Activated CD4-positive, alpha-beta T cell treated with anti-CD3 and anti-CD28 coated beads, Interleukin-2, amount 50 U/mL, for 1 hour (primary cell): ENCODE measurements at places on chromosomes 12 and 14.
A peak's percentile ranks its signal among the peaks of the same experiment; 100 is the strongest.

- DNase-seq, result no peak
These were observed 397.1 kb downstream of the NOVA1 start for GRCh38 chr14:26200687-26201086.

DNA sequence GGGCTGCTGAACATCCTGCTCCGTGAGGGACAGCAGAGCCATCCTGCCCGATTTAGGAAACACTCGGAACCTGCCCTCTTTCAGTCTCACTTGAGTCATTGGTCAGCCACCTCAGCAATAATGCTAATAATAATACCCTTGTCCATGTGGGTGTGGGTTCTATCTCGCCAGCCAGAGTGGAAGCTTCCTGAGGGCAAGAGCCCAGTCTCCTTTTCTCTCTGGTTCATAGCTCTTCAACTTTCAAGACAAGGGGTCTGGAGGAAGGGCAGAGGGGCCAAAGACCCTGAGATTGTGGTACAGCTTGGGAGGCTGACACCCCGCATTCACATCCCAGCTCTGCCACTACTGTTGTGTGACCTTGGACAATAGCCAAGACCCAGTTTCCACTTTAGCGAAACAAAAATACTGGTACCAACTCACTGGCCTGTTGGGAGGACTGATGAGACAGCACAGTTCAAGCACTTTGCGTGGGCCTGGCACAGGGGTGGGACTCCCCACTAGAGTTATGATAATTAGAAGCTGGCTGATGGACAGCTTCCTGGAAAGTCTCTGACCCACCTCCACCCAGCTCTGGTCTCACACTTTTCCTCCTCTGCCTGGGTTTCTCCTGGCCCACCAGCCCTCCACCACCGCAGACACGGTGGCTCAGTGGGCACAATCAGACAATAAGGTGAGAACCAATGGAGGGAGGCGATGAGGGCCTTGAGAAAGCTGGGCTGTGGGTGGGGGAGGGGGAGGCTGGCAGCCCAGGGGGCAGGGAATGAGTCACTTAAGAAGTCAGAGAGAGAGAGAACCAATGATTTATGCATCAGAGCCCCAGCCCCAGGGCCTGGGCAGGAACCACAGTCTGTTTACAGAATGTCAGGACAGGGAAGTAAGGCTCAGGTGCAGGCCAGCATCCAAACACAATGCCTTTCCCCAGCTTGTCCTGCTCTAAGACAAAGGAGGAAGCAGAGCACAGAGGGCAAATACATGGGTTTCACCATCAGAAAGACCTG lies 9.6 kb downstream of the FAIM2 start:
- no peak for DNase-seq

- no peak for DNase-seq
These were observed 3.5 kb downstream of the CLEC9A start for GRCh38 chr12:10033783-10034545.

DNA sequence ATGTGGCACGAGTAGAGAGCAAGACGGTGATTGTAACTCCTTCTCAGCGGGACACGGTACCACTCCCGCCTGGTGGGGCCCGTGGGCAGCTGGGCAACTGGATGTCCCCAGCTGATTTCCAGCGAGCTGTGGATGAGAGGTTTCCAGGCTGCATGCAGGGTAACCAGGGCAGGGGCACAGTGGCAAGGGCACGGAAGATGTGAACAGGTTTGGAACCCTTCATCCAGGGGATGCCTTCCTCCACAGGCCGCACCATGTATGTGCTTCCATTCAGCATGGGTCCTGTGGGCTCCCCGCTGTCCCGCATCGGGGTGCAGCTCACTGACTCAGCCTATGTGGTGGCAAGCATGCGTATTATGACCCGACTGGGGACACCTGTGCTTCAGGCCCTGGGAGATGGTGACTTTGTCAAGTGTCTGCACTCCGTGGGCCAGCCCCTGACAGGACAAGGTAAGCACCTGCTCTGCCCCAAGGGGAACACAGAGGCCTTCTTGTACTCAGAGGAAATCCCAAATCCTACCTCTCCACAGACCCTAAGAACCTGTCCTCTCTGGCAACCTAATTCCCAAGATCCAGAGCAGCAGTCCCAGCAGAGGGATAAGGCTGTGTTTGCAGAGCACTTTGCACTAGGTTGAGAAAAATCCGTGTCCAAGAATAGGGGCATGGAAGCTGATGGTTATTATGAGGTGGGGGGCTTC lies 4.3 kb downstream of the PCK2 start:
- no peak for DNase-seq

GRCh38 chr12:26251600-26251999 lies 56.2 kb downstream of the SSPN start:
- DNase-seq, result no peak

- DNase-seq, result no peak
These were observed 45.6 kb downstream of the GPHB5 start for GRCh38 chr14:63273129-63273528.

GRCh38 chr12:131944601-131945251 lies 5.0 kb upstream of the EP400 start:
- DNase-seq, result no peak

GRCh38 chr14:76775695-76776427 lies 14.6 kb downstream of the VASH1 start:
- DNase-seq, result no peak

DNA sequence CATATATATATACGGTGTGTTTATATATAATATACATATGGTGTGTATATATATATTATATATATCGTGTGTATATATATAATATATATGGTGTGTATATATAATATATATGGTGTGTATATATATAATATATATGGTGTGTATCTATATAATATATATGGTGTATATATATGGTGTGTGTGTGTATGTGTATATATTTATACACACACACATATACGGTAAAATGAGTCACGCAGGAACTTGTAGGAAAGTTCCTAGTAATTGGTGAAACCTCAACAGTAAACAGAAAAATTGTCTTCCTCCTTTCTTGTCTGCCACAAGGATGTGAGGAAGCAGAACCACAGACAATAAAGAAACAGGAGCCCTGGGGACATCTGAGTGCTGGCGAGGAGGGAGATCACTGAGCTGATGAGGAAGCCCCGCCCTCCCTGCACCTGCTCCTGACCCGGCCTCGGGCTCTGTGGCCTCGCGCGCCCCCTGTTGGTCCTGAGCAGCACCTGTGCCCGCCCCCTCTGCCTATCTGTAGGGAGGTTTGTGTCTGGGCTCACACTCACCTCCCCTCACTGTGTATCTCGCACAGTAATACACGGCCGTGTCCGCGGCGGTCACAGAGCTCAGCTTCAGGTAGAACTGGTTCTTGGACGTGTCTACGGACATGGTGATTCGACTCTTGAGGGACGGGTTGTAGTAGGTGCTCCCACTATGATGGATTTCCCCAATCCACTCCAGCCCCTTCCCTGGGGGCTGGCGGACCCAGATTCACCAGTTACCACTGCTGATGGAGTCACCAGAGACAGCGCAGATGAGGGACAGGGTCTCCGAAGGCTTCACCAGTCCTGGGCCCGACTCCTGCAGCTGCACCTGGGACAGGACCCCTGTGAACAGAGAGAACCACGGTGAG lies 1079.4 kb downstream of the TMEM121 start:
- peak; percentile 83 for DNase-seq

DNA sequence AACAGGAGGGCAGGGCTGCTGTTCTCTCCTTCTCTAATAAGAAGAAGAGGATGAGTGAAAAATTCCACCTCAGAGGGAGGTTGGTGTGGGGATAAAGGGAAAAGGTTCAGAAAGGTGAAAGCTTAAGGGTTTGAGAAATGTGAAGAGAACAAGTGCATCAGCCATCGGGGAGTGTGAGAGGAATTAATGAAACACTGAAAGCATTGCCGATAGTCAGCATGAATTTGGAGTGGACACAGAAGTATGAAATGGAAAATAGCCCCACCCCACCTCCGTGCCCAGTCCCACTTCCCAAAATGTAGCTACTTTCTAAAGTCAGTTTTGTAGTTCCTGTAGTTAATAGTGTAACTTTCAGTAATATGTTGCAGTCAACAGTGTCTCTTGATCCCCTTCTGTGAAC lies 33.4 kb downstream of the DIP2B start:
- no peak for DNase-seq

DNA sequence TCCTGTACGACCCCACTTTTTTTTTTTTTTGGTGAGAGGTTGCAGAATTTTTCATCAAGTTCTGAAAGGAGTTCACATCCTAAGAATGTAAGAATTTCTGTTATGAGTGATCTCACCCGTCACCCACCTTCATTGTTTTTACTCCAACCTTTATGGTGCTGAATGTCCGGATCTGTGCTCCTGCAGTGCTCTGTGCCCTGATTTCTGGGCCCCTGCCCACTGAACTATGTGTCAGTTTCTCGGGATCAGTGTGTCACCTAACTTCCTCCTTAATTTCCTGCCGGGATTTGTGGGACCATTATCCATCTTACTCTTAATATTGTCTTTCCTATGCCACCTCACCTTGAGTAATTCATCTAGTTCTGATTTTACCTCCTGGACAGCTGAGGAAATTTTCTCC lies 11.6 kb downstream of the RASSF8 start:
- no peak for DNase-seq

DNA sequence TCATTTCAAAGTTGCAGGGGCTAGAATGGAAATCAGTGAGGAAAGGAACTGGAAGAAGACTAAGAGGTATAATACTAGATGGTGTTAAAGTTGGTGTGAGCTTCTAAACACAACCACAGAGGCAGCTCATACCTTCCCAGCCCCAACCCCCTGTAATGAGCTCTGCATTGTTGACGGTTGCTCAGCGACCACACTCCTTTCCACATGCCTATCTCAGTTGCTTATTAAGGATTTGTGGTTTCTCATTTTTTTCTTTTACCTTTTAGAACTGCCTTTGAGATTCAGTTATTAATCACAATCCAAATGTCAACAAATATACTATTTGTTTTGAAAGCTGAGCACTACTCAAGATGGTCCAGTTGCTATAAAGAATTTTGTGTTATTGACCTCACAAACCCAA lies 62.1 kb upstream of the KIF21A start:
- DNase-seq, result no peak

- DNase-seq, result no peak
These were observed 17.4 kb downstream of the TIMELESS start for GRCh38 chr12:56431850-56432249.

DNA sequence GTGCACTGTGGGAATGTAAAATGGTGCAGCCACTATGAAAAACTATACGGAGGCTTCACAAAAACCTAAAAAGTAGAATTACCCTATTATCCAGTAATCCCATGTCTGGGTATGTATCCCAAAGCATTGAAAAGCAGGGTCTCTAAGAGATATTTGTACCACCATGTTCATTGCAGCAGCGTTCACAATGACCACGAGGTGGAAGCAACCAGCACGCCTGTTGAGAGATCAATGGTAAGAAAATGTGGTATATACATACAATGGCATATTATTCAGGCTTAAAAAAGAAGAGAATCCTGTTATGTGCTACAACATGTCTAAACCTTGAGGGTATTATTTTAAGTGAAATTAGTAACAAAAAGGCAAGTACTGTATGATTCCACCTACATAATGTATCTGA lies 910 bp upstream of the NOPCHAP1 start:
- DNase-seq, result no peak

- DNase-seq, result no peak
These were observed 24.7 kb upstream of the GLIPR1 start for GRCh38 chr12:75455839-75456238.

DNA sequence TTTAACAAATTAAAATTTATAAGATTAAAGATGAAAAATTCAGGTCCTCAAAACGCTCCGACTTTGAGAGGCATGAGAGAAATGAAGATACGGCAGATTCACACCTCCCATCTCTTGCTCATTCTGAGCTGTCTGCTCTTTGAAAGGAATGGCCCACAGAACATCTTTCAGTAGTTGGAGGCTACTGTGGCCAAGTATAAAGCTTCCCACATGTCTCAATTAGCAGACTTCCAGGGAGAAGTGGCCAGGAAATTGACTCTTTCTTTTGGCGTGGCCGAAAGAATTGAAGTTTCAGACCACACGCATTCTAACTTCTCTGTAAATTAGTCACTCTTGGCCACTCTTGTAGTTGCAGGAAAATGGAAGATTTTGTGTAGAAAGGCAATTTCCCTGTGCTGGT lies 129.2 kb downstream of the DIP2B start:
- DNase-seq, result no peak

- no peak for DNase-seq
These were observed 3.4 kb upstream of the FBXO34 start for GRCh38 chr14:55267820-55268219.

GRCh38 chr12:49979791-49980190 lies 7.0 kb downstream of the AQP6 start:
- no peak for DNase-seq

GRCh38 chr14:96424109-96424989 lies 32.4 kb downstream of the AK7 start:
- DNase-seq, result peak; percentile 2

DNA sequence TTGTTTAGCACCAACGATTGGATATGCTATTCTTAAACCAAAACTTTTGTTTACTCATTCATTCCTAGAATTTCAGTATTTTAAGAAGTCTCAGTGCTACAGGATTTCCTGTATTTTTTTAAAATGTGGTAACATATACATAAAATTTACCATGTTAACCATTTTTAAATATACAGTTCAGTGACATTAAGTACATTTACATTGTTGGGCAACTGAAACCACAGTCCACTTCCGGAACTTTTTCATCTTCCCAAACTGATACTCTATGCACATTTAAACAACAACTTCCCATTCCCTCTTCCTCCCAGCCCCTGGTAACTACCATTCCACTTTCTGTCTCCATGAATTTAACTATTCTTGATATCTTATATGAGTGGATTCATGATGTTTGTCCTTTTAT lies 30.3 kb downstream of the PDE3A start:
- DNase-seq, result no peak

DNA sequence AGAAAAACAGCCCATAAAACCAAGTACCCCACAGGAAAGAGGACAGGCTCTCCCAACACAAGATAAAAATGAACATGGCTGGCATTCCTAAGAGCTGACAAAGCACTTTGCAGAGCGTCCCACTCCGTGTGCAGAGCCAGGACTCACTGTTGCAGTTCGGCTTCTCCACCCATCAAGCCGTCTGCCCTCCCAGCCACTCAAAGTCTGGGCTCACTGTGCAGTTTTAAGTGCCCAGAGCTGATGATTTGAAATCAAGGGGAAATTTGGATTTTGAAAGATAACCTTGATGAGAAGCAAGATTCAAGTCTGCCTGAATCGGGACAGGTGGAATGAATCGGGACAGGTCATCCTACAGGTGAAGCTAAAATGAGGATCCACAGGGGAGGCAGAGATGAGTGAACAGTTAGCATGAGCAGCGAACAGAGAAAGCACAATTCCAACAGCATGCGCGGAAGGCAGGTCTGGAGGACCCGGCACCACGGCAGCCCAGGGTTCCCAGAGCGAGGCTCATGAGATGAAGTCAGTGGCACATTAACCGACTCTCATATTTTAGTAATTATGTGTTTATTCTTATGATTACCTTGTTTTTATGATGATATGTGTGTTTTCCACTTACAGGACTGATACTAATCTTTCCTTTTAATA lies 39.8 kb upstream of the GPR68 start:
- no peak for DNase-seq
